ENCODE measurements at places on chromosomes 11 and 22.

- no peak for DNase-seq
These were observed 24.9 kb downstream of the ART5 start for GRCh38 chr11:3616721-3617460.

GRCh38 chr11:10308201-10308954 lies 3.5 kb downstream of the ADM start:
- no peak for DNase-seq

- DNase-seq: peak; percentile 85
These were observed 19.6 kb downstream of the C22orf23 start for GRCh38 chr22:37933711-37934376.

- DNase-seq: no peak
These were observed 79.4 kb upstream of the ISX start for GRCh38 chr22:34986523-34986922.

- no peak for DNase-seq
These were observed 86.5 kb downstream of the MN1 start for GRCh38 chr22:27715106-27715505.

DNA sequence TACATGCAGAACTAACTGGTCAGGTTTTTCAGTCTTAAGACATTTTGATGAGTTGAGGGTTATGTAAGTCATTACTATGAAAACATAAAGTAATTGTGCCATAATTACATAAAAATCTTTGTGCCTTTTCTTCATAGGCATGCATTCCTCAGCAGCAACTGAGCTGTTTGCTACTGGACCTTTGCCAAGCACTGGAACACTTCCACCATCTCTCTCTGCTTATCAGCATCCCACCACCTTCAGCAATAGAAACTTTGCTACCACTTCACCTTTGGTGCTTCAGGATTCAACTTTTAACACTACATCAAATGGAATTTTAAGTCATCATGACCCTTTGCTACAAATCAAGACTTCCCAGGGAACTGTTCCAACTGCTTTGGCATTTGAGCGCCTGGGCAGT lies 39.0 kb downstream of the QSER1 start:
- no peak for DNase-seq

DNA sequence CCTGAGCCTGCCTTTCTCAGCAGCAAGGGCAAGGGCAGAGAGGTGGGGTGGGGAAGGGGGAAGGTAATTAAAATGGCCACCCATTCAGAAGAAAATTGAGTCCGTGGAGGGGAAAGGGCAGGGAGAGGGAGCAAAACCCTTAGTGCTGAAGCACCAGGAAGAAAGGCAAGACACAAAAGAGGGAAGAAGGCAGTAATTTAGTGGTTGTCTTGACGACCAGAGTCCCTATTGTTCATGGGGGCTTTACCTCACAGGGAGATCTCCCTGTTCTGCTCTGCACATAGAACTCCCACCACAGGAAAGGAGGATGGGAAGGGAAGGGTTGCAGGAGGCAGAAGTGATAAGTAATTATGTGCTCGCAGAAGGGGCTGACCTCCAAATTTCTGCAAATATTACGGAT lies 23.4 kb downstream of the SNX19 start:
- no peak for DNase-seq

DNA sequence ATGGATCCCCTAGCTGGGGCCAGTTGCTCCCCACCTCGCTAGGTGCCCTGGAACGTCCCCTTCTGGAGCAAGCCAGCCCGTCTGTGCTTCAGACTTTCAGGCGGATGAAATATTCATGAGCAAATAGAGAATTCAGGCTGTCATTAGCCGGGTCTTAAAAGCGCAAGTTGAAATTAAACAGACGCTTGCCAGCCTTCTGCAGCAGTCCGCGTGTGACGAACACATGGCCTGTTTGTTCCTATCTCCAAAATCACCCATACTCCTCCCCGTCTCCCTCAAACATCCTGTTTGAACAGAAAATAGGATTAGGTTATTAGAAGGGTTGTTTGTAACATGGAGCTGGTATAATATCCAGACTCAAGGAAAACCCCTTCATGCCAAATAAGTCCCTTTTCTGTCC lies 38.7 kb downstream of the MYO18B start:
- DNase-seq: no peak

DNA sequence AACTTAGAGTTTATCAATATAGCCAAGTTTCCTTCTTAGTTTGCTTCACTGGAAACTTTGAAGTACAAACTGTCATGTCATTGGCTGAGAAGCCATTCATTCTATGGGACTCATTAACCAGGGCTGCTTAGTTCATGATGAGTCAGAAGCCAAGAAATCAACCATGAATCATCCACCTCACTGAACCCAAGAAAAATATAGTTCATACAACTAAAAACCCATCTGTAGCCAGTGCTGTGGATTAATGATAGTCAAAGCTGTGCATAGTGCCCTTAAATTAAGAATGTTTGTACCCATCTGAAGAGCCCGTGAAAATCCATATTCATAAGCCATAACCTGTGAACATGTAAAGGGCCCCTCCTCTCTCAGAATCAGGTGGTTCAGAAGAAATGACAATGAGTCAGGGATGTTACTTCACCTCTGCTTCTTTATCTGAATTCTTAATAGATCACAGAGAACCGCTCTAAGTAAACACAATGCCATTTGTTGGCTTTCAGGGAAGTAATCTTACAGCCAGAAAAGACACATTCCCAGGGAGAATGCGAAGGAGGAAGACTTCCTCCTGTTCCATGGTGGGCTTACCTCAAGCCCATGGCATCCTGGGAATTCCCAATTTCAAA lies 25.4 kb downstream of the MMP20 start:
- DNase-seq: peak; percentile 71

- no peak for DNase-seq
These were observed 2.9 kb downstream of the C11orf87 start for GRCh38 chr11:109424901-109425300.

DNA sequence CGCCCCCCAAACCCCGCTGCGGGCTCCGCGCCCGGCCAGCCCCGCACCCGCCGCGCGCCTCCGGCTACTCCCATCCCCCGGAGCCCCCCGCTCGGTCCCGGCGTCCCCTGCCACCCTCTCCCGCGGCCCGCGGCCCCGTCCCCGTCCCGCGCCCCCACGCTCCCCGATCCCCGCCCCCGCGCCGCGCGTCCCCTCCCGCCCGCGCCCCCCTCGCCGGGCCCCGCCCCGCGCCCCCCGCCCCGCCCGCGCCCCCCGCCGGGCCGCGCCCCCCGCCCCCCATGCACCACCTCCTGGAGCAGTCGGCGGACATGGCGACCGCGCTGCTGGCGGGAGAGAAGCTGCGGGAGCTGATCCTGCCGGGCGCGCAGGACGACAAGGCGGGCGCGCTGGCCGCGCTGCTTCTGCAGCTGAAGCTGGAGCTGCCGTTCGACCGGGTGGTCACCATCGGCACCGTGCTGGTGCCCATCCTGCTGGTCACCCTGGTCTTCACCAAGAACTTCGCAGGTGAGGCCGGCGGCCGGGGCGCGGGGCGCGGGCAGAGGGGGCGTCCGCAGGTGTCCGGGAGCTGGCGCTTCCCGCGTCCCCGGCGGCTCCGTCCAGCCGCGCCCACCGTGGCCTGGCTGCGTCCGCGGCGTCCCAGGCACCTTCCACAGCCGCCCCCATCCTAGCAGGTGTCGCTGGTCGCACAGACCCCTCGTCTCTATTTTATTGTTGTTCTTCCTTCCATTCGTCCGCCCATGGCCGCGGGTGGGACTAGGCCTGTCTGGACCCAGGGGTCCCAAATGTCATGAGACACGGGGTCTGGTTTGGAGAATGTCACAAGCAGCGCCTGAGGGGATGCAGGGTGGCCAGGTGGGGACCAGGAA lies at the start of gene PANX2:
TSS of gene PANX2 (plus strand) at position 279 of the 866 bp plus-strand sequence. CDS start at position 279, 0 bp downstream.
- DNase-seq: no peak

GRCh38 chr11:61968758-61969390 lies 1.4 kb upstream of the FTH1 start:
- no peak for DNase-seq

DNA sequence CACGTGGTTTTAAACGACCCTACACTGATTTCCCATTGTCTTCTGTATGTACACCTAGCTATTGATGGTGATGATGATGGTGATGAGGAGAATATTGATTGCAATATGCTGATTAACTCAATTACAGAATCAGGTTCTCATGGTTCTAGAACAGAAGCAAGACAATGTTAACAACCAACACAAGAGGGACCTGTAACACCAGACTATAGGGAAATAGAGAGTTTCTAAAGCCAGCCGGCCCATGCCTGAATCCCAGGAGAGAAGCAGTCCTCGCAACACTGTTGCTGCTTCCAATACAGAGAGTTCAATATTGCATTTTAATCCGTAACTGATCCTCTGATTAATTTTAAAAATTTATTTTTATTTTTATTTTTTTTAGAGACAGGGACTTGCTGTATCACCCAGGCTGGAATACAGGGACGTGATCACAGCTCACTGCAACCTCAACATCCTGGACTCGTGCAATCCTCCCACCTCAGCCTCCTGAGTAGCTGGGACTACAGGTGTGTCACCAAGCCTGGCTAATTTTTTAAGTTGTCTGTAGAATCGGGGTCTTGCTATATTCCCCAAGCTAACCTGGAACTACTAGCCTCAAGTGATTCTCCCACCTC lies 22.2 kb upstream of the UBASH3B start:
- peak; percentile 12 for DNase-seq

GRCh38 chr11:69125861-69126260 lies 29.9 kb upstream of the SMIM38 start:
- DNase-seq: no peak

GRCh38 chr22:27632451-27633295 lies 168.9 kb downstream of the MN1 start:
- DNase-seq: no peak

DNA sequence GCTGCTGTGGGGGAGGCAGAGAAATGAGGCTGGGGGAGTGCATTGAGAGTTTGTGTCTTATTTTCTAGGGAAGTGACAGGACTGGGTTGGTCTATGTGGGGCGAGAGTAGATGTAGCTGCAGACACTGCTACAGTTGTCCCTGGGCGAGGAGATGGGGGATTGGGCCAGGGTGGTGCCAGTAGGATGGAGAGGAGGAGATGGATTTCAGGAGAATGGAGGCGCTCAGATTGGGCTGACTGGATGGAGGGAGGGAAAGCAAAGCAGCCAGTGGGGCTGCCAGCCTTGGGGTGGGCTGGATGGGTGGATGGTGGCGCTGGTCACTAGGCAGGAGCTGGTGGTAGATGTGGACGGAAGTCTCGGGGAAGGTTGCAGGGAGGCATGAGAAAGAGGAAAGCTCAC lies 9.3 kb downstream of the OMP start:
- DNase-seq: no peak

- DNase-seq: no peak
These were observed 99.0 kb upstream of the NNMT start for GRCh38 chr11:114196997-114197703.

DNA sequence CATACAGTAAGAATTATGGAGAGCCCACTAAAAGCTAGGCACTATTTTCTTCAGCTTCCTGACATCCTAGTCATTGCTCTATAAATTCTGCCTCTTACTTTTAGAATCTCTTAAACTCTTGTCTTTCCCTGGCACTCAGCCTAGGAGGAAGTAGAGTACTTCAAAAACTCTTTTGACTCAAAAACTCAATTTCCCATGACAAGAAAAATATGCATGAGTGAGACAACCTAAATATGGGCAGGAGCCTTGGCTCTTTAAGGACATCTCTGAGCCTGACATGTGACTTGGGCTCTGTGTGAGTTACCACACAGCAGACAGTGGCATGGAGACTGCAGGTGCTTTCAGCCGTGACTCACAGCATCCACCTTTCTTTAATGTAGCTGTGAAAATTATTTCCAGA lies 97.5 kb upstream of the CCDC179 start:
- no peak for DNase-seq

- no peak for DNase-seq
These were observed 140.7 kb upstream of the CTSC start for GRCh38 chr11:88478136-88478815.

- DNase-seq: no peak
These were observed 1.0 kb upstream of the CCKBR start for GRCh38 chr11:6258571-6259081.

GRCh38 chr11:132853886-132854285 lies 678.4 kb downstream of the OPCML start:
- no peak for DNase-seq

DNA sequence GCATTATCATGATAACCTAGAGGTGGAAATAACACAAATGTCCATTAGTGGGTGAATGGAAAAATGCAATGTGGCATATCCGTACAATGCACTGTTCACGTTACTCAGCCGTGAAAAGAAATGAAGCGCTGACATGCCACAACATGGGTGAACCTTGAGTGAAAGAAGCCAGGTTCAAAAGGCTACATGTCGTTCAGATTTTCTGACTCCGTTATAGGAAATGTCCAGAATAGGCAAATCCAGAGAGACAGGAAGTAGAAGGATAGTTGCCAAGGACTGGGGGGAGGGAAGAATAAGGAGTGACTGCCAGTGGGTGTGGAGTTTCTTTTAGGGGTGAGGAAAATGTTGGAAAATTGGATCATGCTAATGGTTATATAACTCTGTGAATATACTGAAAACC lies 133.8 kb downstream of the ATXN10 start:
- no peak for DNase-seq

DNA sequence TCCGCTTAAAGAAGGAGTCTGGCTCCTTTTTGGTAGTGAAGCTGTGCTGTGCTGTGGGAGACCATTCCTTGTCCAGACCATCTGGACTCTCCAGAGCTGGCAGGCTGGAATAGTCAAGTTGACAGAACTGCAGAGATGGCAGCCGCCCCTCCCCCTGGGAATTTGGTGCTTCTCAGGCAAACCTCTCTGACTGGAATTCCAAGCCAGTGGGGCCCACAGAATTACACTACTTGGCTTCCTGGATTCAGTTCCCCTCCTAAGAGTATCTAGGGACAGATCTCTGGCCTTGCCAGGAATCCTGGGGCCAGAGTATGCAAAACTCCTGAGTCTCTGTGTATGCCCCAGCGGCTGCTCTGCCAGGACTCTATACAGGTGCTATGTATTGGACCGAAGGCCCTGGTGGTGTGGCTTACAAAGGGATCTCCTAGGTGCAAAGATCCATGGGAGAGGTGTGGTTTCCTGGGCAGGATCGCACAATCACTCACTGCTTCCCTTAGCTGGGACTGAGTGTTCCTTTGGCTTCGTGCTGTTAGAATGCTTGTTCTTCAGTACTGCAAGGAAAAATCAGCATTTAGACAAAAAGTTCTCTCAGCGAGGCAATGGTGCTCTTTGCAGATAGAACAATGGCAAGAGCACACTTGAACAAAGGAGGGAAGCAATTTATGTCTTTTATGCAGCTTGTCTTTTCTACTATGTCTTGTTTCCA lies 86.8 kb downstream of the PRMT3 start:
- no peak for DNase-seq

- DNase-seq: no peak
These were observed 25.1 kb downstream of the LRFN4 start for GRCh38 chr11:66881927-66882452.

All from amniotic stem cell (primary cell).